ENCODE measurements at places on chromosomes 2 and 18.

DNA sequence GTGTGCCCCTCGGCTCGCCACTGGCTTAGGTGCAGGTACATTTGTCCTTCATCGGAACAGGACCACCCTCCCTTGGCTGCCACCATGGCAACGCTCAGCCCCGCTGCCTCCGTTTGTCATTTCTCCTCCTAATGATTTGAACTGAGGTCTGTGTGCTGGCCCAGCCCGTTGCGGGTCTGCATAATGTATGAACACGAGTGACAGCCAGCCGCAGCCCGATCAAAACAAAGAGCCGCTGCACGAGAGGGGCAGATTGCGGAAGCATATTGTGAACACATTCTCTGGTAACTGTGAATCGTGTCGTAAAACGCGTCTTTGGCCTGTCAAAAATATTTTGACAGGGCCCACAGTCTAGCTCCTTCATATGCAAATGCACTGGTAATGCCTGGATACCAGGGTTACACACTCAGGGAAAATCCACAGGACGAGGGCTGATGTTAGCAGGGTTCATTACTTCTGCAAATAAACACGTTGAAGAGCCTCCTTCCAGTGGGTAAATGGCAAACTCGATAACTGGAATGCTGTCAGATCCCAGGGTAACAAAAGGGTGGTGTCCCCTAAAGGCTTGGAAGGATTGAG lies 137.0 kb downstream of the AGAP1 start:
- no peak for DNase-seq

DNA sequence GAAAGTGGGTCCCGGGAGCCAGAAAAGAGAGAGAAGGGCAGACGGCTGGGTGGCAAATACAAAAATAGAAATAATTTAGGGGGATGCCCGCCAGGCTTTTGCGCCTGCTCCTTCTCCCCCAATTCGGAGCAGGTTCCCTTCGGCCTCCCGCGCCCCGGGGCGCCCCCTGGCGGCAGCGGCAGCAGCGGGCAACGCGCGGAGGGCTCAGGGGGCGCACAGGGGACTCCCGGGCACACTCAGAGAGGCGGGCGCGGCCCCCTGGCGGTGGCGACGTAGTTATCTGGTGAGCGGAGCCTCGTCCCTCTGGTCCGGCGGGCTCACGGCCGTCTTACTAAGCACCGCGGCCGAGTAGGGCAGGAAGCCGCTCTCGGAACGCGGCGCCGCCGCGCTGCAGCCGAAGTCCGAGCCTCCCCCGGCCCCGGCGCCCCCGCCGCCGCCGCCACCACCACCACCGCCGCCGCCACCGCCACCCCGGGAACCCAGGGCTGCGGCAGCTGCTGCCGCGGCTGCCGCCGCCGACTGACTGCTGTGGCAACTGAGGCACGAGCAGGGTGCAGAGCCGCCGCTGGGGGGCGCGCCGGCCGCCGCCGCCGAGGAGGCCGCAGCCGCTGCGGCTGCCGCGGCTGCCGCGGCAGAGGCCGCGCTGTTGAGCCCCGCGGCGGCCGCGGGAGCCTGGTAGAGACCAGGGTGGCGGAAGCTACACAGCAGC lies 3.8 kb downstream of the EVX2 start:
- DNase-seq, result peak; percentile 87

GRCh38 chr18:12307701-12308385 lies at the start of gene TUBB6:
TSS of gene TUBB6 (plus strand) at chr18:12308241. CDS start at chr18:12308293, 52 bp downstream.
- DNase-seq, result peak; percentile 96

DNA sequence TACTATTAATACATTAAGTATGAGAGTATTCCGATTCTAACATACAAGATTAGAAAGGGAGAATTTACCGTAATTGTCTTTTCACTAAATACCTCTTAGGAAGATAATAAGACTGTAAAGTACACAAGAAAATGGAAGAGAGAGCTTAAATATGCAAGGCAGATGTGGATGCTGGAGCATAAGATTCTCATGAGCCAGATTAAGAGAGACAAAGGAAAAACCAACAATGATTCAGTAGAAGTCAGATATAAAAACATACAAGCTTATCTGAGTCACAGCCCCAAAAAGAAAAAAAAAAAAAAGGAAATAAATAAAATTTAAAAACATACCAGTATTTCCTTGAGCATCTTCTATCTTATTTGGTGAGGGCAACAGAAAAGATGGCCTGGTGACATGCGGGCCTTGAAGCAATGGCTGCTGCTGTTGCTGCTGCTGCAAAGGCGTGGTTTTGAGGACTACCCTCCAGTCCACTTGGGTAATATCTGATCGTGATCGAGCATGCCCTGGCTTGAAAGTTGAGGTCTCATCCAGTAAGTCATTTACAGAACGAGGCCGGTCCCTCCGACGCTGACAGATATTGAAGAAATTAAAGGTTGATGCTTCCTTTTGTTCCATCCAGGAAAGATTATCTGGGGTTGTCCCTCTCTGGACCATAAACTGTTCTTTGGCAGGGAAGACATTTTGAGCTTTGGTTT lies 24.5 kb downstream of the PLEKHM3 start:
- DNase-seq, result peak; percentile 22

DNA sequence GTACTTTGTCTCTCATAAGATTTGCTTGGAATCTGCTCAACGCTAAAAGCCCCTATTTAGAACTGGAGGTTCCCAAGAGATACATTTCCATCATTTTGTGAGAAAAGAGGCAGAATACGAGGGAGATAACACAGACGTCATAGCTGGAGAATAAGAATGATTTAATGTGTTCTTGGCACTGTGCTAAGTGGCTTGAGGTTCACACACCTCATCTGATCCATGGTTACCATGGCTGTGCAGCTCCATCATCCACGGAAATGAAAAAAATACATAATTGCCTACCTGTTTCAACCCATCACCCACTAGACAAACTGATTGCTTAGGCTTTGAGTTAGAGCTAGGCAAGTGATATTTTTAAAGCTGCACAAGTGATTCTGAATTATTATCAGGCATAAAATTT lies 227.6 kb downstream of the SLC8A1 start:
- DNase-seq, result no peak

DNA sequence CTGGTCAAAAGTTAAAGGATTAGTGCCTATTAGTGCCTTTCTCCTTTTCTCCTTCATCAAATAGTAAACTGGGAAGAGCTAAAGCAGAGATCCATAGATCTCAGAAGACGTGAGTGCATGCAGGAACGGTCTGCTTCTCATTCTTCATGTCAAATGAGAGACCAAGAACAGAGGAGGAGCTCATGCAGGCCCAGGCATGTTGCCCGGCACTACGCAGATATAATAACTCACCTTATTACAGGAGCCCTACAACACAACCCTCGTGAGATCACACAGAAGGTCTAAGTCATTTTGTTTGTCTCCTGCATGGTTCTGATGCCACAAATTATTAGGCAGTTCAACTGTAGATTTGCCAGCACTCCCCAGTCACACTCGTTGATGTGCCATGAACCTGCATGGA lies 71.8 kb downstream of the CMPK2 start:
- no peak for DNase-seq

DNA sequence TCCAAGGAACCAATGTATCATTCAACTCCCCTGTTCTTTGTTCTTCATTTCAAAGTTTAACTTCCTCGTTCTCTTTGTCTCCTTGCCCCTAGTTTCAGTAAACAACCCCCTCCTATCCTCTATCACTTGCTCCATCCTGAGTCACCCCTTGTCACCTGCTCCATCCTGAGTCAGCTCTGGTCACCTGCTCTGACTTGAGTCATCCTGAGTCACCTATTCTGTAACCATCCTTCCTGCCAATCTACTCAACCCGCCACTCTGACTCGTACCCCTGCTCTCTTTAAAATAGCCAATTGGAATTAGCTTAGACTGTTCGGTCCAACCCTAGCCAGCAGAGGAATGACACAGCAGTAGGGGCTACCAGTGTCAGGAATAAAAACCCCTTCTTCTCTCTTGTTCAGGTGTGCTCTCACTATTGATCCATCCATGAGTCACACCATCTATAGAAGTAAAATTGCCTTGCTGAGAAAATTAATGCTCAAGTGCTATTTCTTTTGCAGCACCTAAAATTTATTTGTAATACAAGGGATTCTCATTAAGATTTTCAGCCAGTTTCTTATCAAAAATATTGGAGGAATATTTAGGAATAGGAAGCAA lies 326.8 kb downstream of the AKAIN1 start:
- no peak for DNase-seq

DNA sequence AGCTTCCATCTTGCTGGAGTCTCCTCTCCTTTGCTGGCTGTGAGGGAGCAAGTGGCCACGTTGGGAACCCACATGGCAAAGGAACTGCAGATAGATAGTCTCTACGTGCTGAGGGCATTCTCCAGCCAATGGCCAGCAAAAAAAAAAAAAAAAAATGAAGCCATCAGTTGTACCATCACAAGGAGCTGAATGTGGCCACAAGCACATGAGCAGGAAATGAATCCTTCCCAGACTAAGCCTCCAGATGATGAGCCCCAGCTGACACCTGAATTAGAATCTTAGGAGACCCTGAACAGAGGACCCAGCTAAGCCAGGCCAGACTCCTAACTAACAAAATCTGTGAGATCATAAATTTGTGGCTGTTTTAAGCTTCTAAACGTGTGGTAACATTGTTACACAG lies 57.9 kb downstream of the SPIRE1 start:
- no peak for DNase-seq
